NCI-H1417 (cell line): ENCODE measurements at places on chromosomes 2 and 18.
A peak's percentile ranks its signal among the peaks of the same experiment; 100 is the strongest.

DNA sequence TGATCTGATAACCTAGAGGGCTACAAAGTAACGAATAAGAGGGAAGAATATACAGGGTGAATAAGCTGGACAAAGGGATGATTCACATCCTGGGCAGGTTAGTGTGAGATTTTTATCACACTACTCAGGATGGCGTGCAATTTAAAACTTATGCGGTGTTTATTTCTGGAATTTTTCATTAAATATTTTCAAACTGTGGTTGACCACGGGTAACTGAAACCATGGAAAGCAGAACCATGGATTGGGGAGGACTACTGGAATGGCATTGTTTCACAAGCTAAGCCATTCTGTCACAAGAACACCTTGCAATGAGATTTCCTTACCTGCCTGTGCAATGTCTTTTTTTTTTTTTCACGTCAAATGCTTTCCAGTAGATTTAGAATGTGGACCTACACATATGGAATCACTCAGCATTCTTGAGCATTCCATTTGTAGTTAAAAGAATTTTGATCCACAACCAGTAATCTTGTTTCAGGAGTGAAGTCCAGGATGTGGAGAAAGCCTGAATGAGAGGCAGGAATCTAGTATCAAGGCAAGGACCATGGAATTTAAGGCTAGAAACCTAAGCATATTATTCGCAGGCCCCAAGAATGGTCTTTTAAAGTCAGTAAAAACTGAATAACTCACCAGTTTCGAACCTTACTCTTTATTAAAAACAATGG lies 8.0 kb upstream of the CDK15 start:
- no peak for DNase-seq

DNA sequence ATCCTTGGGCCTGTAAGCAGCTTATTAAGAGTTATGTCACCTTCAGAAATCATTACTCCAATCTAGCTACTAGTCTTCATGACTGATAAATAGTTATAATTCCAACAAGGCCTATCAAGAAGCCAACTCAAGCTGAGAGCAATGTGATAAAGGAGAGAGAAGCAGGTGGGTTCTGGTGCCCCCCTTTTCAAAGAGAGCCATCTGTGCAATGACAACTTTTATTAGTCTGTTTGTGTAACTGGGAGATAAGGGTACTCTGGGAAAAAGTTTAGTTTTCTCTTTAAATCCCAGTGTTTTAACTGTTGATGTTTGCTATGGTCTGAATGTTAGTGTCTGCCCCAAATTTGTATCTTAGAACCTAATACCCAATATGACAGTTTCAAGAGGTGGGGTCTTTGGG lies 60.6 kb downstream of the CCDC93 start:
- no peak for DNase-seq

DNA sequence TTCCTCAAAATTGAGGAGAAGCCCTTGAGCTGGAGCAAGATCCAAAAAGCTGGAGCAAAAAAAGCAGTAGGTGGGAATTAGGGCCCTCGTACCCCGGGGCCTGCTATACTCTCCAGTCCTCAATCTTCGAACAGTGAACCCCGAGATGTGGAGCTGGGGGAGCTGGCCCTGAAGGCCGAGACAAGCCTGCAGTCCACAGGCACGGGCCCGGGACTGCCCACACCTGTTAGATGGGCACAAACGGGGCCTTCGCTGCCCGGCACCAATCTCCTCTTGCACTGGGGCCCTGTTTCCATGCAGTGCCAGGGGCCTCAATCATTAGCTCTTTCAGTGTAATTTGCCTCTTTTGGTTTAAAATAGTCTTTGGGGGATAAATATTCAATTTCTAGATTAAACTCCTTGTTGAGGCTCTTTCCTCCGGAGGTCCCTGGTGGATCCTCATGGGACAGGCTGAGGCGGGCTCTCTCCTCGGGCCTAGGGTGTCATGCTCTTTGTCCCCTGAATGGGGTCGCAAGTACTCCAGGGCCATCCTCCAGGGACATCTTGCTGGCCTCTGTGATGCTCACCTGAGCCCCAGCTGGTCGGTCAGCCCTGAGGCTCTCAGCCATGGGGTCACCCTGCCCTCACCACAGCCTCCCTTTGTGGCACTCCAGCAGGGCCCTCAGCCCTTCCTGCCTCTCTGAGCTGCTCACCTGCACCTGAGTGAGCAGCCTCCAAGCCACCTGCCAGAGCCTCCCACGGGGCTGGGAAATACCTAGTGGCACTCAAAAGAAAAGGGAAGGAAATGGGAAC lies 223.6 kb downstream of the ALPK2 start:
- DNase-seq: no peak

DNA sequence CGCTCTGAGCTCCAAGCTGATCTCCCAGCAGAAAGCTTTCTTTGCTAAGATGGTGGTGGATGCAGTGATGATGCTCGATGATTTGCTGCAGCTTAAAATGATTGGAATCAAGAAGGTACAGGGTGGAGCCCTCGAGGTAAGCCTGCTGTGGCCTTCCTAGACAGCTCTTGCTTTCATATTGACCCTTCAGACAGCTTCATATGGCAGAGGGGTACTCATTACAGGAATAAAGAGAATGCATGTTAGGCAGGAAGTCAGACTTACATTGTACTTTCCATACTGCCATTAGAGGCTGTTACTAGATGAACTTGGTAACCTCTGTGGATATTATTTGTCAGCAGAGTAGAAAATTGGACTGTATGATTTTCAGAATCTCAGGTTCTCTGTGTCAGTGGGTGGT lies 10.5 kb downstream of the CCT7 start:
- no peak for DNase-seq

- peak; percentile 70 for DNase-seq
Measured at GRCh38 chr2:171553858-171554257, 31.6 kb downstream of the CYBRD1 start.

GRCh38 chr2:176446718-176447414 lies 177.6 kb downstream of the MTX2 start:
- no peak for DNase-seq

DNA sequence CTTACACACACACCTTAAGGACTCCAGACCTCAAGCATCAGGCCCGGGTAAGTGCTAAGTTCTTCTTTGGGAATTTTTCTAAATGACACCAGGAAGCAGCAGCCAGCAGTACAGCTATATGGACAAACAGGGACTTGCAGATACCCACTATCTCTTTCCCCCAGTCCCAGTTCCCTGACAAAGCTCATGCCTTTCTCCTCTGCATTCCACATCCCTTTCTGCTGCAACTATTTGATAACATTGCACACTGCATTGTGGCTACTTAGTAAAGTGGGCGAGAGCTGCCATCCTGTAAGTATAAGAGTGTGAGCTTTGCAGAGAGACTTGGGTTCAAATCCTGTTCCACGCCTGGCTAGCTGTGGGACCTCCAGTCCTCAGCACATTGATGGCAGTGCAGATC lies 14.0 kb upstream of the CD226 start:
- no peak for DNase-seq

GRCh38 chr2:239144713-239144999 lies 256.2 kb downstream of the HDAC4 start:
- peak; percentile 58 for DNase-seq

- peak; percentile 52 for DNase-seq
Measured at GRCh38 chr2:200862532-200863000, 1.9 kb downstream of the CLK1 start.

- no peak for DNase-seq
Measured at GRCh38 chr2:27211241-27211942, 449 bp upstream of the ATRAID start.

GRCh38 chr18:2935438-2936192 lies 77.3 kb downstream of the LPIN2 start:
- no peak for DNase-seq

- DNase-seq: peak; percentile 49
Measured at GRCh38 chr2:190553254-190553653, 18.7 kb upstream of the NEMP2 start.

DNA sequence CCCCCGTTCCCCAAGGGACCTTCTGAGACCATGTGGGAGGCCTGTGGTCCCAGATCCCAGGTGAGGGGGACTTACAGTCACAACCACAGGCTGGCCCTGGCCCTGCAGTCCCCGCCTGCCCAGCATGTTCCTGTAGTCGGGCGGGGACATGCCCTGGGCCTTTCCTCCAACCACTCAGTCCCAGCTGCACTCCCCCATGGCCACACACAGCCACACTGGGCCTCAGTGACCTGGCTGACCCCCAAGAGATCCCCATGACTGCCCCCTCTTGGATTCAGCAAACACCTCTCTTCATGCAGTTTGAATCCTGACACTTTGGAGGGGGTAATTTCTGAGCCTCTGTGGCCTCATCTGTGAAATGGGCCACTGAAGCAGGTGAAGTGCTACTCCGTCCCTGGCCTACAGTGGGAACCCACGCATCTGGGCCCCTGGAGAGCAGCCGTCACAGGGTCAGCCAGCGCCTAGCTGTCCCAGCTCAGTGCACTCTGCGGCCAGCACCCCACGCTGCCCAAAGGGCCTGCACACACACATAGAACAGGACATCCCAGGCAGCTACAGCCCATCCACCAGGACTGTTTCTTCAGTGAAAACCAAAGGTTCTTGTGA lies 12.7 kb upstream of the ARHGEF4 start:
- no peak for DNase-seq
